ENCODE measurements at places on chromosomes 16 and 17.
A peak's percentile ranks its signal among the peaks of the same experiment; 100 is the strongest.

DNA sequence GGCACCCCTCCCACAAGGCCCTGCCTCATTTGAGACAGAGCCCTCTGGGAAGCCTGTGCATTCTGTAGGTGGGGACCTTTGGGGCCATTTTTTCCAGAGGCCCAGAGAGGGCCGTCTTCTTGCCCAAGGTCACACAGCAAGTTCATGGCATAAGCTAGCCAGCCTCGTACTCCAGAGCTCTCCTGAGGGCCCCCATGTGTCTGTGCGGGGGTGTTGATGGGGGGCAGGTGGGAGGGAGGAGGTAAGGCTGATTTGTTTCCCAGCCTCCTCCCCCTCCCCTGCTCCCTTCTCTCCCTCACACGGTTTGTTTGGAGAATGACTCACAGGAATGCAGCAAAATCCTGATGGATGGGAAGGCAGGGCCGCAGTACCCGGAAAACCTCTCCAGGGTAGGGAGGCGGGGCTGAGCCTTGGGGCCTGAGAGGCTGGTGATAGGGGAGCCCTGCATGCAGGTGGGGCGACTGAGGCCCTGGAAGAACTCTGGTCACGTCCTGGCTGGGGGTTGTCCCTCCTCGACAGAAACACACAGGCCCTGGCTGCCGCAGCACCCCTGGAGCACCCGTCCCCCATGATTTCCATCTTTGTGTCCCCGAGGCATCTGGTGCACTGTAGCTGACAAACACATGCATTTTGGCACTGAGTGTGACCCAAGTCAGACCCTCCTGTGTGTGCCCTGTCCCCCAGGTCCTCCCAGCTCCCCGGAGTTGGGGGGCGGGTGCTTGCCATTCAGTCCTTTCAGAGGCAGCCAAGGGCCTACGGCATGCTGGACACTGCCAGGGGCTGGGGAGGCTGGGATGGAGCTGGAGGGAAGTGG is 29.7 kb downstream of the RAI1 start:
- peak; percentile 92 for DNase-seq

DNA sequence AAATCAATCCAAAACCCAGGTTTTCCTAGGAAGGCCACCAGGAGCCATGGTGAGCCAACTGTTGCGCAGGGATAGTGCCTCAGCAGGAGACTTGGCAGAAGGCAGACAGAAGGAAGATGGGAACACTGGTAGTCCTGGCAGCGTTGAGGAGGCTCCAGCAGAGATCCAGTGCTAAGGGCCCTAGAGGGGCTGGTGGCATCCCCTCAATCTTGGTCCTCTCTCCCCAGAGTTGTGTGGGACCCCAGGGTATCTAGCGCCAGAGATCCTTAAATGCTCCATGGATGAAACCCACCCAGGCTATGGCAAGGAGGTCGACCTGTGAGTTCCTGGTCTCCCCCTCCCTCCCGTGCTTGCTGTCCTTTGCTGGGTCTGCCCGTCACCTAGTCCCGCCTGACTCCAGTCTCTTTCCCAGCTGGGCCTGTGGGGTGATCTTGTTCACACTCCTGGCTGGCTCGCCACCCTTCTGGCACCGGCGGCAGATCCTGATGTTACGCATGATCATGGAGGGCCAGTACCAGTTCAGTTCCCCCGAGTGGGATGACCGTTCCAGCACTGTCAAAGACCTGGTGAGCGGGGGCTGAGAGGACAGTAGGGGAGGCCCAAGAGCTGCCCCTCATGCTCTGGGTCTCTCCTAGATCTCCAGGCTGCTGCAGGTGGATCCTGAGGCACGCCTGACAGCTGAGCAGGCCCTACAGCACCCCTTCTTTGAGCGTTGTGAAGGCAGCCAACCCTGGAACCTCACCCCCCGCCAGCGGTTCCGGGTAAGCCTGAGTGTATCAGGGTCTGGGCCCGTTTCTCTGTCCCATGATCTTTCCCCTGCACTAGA is 5.7 kb downstream of the CFAP119 start:
- no peak for DNase-seq

DNA sequence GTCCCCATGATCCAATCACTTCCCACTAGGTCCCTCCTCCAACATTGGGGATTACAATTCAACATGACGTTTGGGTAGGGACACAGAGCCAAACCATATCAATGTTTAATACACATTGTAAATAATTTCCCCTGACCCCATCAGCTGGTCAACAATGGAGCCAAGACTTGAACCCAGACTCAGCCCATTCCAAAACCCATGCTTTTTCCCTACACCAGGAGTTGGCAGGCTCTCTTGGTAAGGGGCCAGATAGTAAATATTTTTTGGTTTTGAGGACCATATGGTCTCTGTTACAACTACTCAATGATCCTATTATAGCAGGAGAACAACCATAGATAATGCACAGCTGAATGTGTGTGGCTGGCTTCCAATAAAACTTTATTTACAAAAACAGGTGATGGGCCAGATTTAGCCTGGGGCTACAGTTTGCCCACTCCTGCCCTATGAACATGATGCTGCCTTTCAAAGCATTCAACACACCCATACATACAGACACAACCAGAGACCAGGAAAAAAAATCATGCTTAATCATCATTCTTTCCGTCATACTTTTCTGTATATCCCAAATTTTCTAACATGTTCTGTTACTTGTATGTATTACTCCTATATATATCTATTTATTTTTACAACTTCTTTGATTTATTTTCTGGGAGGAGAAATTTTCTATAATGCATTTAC is 22.1 kb upstream of the MSI2 start:
- DNase-seq = no peak

- DNase-seq = no peak
These were observed 25.3 kb downstream of the BFAR start for GRCh38 chr16:14658063-14658462.
